ENCODE measurements at places on chromosomes 4 and X.

GRCh38 chrX:119273420-119274192 is 37.5 kb downstream of the PGRMC1 start:
- DNase-seq: no peak

- DNase-seq: no peak
Observed at GRCh38 chr4:56092540-56092939, 143.8 kb downstream of the CEP135 start.

GRCh38 chrX:150696866-150697265 is 3.7 kb downstream of the MTMR1 start:
- no peak for DNase-seq

DNA sequence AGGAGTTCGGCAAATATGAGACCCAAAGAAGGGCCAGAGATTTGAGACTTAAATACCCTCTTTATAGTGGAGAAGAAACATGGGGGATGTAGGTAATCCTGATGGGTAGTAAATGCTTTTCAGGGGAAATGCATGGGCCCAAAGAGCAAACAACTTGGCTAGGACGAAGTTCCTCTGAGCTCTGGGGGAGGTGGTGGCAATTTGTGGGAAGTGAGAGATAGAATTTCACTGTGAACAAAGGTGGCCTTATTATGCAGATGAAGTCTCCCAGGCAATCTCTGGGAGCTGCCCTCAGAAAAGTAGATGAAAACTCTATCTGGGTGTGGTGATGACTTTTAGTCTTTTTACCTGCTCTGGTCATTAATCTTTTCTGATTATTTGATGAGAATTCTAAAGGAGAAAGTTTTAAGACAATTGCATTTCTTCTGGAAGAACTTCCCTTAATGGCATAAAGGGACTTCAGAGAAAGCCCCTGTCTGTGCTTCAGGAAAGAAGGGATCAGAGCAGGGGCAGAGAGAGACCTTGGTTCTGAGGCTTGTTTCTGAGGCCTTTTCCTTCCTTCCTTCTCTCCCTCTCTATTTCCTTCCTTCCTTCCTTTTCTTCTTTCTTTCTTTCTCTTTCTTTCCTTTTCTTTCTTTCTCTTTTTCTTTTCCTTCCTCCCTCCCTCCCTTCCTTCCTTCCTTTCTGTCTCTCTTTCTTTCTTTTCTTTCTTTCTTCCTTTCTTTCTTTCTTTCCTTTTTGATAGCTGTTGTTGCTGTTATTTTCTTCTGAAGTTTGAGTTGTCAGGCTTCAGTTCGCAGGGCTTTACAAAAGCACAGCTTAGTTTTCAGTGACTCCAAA is 37.5 kb upstream of the MAOA start:
- DNase-seq: no peak

- DNase-seq: no peak
Observed at GRCh38 chrX:39854772-39855747, 242.7 kb downstream of the BCOR start.

GRCh38 chr4:85873566-85873965 is 398.6 kb downstream of the ARHGAP24 start:
- no peak for DNase-seq

GRCh38 chrX:120238933-120239332 is 11.7 kb upstream of the ZBTB33 start:
- DNase-seq: no peak

DNA sequence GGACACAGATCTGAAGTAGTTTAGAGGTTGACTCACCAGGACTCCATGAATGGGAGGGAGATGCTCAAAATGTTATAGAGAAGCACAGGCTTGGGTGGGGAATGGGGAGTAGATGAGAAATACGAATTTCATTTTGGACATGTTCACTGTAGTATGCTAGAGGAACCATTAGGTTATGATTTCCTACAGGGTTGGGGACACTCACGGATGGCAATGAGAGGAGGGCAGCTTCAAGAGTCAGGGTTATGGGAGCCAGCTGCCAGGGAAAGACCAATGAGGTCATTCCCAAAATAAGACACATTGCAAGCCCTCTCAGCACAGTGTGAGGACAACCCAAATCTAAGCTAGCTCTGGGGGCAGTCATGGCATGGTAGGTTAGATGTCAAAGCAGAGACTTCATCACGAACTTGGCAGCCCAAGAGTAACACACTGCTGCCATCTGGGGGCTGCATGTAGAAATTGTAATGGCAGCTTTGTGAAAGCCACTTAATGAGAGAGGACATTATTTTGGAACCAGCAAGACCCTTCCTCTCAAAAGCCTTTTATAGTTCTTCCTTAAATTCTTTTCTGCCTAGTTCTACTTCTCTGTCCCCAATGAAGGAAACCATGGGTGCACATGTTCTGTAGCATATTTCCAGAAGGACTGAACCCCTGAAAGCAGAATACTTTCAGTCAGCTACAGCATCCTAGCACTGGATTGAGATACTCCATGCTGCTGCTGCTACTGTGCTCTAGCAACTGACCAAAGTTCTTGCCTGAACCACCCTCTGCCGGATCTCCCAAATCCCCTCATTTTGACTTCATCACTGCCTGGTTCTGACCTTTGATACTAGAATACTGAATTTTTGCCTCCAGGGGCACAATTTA is 16.2 kb upstream of the ZCCHC12 start:
- DNase-seq: peak; percentile 58

- no peak for DNase-seq
Observed at GRCh38 chr4:105415281-105415744, 58.5 kb downstream of the PPA2 start.

DNA sequence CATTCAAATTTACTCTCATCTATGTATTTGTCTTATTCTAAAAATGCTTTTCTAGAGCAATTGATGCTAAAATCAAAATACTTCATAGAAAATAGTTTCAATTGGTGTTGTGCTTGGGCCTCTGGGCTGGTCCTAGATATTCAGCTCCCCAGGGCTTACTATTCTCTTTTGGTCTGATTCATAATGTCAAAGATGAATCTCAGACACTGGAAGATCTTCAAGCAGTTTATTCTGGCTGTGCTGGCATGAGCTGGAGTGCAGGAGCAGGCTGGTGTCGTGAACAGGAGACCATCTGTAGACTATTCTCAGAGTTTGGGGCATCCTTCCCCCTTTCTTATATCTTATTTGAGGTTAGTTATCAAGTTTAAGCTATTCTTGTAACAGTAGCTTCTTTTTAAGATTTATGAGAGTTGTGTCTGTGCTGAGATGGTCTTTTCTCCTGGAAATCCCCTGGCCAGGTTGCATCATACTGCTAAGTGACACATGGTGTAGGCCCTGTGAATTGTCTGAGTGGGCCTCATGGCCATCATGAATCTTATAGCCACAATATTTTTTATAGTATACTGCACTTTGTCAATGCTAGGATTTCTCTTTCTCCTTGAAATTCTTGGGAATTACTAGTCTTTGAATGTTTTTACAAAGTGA is 1624.0 kb upstream of the IGFBP7 start:
- DNase-seq: no peak

- DNase-seq: peak; percentile 5
Observed at GRCh38 chr4:20305976-20306375, 54.3 kb downstream of the SLIT2 start.

- no peak for DNase-seq
Observed at GRCh38 chr4:112523008-112523721, 7.2 kb upstream of the NEUROG2 start.

GRCh38 chrX:50100188-50100587 is 100.6 kb downstream of the AKAP4 start:
- DNase-seq: no peak

DNA sequence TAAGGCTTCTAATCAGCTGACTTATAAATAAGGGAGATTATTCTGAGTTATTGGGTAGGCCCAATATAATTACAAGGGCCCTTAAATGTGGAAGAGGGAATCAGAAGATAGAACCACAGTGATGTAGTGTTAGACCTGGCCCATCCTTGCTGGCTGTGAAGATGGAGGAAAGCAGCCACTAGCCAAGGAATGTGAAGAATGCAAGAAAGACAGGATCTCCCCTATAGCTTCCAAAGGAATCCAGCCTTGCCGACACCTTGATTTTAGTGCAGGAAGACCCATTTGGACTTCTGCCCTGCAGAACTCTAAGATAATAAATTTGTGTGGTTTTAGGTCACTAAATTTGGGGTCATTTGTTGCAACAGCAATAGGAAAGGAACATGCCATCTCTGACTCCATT is 150.6 kb downstream of the SPATA18 start:
- no peak for DNase-seq

DNA sequence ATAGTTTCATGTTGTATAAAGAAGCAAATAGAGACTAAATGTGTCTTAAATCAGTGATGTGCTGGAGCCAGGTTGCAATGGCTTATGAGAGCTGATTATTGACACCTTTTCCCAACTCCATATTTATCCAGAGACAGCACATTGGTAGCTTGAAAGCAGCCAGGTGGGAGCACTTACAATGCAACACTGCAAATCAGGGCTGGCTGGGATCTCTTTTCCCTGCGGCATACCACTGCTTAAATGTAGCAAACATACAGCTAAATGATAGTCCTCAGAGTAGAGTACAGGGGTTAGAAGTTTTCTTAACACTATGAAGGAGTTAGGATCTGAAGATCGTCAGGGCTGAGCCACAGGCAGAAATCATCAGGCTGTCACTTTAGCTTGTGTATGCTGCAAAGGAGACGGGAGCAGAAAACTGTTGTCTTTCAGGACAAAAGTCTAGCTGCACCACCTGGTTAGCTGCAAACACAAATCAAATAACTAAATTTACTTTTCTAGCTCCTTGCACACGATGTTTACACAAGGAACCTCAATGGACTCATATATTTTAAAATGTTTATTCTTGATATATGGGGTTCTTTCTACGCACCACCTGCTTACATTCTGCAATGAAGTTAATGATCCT is 527.3 kb downstream of the TLL1 start:
- DNase-seq: peak; percentile 48

GRCh38 chr4:42397635-42398170 is 415 bp downstream of the SHISA3 start:
- DNase-seq: no peak

DNA sequence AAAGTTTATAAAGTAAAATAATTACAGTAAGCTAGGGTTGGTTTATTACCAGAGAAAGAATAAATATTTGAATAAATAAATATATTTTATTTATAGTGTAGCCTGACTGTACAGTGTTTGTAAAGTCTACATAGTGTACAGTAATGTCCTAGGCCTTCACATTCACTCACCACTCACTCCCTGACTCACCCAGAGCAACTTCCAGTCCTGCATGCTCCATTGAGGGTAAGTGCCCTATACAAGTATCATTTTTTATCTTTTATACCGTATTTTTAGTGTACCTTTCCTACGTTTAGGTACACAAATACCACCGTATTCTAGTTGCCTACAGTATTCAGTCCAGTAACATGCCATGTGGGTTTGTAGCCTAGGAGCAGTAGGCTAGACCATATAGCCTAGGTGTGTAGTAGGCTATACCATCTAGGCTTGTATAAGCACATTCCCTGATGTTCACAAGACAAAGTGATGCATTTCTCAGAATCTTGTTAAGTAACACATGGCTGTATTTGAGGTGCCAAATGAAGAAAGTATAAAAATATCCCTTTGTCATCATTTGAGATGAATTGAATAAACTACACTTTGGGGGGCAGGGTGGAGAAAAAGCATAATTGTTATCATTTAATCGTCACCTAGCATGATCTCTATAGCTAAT is 14.7 kb upstream of the KLHL8 start:
- DNase-seq: no peak

DNA sequence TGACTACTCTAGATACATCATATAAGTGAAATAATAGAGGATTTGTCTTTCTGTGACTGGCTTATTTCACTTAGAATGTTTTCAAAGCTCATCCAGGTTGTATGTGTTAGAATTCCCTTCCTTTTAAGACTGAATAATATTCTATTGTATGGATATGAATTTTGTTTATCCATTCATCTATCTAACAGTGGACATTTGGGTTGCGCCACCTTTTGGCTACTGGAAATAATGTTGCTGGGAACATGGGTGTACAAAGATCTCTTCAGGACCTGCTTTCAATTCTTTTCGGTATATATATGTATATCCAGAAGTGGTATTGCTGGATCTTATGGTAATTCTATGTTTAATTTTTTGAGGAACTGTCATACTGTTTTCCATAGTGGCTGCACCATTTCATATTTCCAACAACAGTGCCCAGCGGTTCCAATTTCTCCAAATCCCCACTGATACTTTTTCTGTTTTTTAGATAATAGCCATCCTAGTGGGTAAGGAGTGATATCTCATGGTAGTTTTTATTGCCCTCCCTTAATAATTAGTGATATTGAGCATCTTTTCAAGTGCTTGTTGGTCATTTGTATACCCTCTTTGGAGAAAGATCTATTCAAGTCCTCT is 3.4 kb upstream of the SCD5 start:
- DNase-seq: peak; percentile 38

GRCh38 chrX:66142351-66142750 is 21.7 kb upstream of the HEPH start:
- no peak for DNase-seq

- DNase-seq: no peak
Observed at GRCh38 chr4:24598025-24598424, 13.7 kb upstream of the DHX15 start.

DNA sequence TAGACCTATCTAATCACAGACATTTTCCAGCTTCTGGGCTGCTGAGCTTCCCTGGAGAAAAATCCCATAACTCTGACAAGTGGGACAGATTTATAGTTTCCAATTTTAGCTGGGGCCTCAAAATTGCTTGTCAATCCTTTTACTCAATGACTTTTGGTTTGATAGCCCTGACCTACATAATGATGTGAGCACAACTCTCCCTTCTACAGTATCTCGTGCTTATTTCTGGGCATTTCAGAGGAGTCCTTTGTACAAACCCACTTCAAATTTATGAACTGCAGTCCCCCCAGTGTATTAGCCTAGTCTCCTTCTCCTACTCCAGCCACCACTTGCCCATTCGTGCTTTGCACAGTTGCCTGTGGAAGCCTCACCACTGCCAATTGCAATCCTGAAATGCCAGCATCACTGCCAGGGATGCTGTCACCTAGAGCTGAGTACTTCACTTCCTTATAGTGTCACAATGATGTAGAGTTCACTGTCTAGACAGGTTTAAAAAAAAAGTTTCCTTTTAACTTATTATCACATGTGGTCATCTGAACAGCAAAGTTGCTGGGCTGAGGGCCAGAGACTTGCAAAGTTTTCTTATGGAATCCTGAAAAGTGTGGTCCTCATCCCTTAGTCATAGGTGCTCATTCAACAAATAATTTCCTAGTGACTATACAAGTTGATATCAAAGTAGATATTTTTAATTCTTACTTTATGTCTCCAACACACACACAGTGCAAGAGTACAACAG is 21.2 kb downstream of the TRAM1L1 start:
- DNase-seq: no peak

DNA sequence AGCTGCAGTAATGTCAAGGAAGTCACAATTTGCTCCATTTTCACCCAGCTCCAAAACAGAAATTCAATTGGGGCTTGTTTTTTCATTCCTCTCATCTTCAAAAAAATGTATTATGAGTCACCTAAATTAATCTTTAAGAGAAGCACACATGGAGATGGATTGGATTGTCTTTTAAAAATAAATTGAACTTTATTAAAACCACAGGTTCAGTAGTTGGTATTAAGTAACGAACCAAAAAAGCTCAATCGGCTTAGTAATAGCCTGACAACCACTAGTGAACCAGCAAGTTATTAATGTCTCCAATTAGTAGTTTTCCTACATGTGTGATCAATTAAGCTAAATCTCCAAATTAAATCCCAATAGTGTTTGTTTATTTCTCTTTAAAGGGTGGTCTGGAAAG is 283.5 kb upstream of the GIMD1 start:
- DNase-seq: no peak

All from NCI-H1105 treated with DMSO at 0.1 percent for 48 hours (cell line).